A549 treated with Mapracorat at 1 μM for 4 hours (cell line): ENCODE measurements at places on chromosomes 7 and 10. TPM values are rescaled to one million over a fixed set of nuclear protein-coding genes. Genes with fewer than 3 reads are reported as not detected.

STK31 gene
- total RNA-seq, result 0.46 to 1.3 TPM (median 0.71 TPM) in 5 replicates

KIFBP gene
- total RNA-seq, result 38.4 to 45.4 TPM (median 44.7 TPM) in 5 replicates

TRIM73 gene
- total RNA-seq, result 1.2 to 2.7 TPM (median 2.6 TPM) in 5 replicates

C7orf57 gene
- total RNA-seq, result 0.24 to 0.45 TPM (median 0.31 TPM) in 5 replicates

WEE2 gene
- total RNA-seq, result not detected in 5 replicates

NKX1-2 gene
- total RNA-seq, result 0.04 to 0.06 TPM in 2 of 5 replicates, not detected in the others

RPEL1 gene
- total RNA-seq, result 0.07 TPM in 1 of 5 replicates, not detected in the others

VKORC1L1 gene
- 23.2 to 32.6 TPM (median 30.9 TPM) in 5 replicates for total RNA-seq

TEX36 gene
- total RNA-seq, result not detected in 5 replicates

FFAR4 gene
- total RNA-seq, result 0.07 to 0.29 TPM (median 0.15 TPM) in 5 replicates

TMEM270 gene
- total RNA-seq, result 0.16 to 0.40 TPM (median 0.22 TPM) in 3 of 5 replicates, not detected in the others

NPTX2 gene
- total RNA-seq, result 0.09 to 0.18 TPM (median 0.14 TPM) in 5 replicates

NFKB2 gene
- 41.3 to 66.7 TPM (median 53.7 TPM) in 5 replicates for total RNA-seq

SEMA3A gene
- total RNA-seq, result 3.8 to 7.1 TPM (median 5.2 TPM) in 5 replicates

IGFBP1 gene
- total RNA-seq, result 42.0 to 63.6 TPM (median 60.6 TPM) in 5 replicates

PHKG1 gene
- total RNA-seq, result 0.19 to 0.58 TPM (median 0.26 TPM) in 5 replicates

PSMA2 gene
- 193 to 203 TPM (median 199 TPM) in 5 replicates for total RNA-seq

CCDC172 gene
- not detected in 5 replicates for total RNA-seq

CRHR2 gene
- total RNA-seq, result 0.05 to 0.08 TPM (median 0.05 TPM) in 4 of 5 replicates, not detected in the other
